Right forelimb (tissue), 1 donor: ENCODE measurements at places on chromosomes 2 and 18.
A peak's percentile ranks its signal among the peaks of the same experiment; 100 is the strongest.

- no peak for DNase-seq
These were observed 96.0 kb downstream of the MTCL1 start for GRCh38 chr18:8801263-8801901.

DNA sequence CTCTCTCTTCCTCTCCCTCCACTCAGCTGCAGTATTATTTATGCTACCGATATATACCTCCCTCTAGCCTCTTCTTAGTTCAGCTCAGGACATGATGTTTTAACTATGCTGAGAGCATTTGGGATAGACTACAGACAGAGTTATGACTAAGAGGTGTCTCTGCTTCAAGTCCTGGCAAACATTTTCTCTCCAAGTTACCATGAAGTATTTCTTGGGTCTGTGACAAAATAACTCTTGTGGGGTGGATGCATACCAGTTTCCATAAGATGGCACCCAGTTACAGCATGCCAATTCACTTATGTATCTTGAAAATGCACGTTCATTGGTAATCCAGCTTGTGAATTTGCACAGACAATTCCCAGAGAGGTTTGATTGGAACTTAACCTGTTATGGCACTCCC, 737.6 kb downstream of the SLC4A3 start:
- DNase-seq: no peak

GRCh38 chr2:43169987-43170386, 56.4 kb downstream of the ZFP36L2 start:
- DNase-seq: no peak

- peak; percentile 79 for DNase-seq
These were observed 1.8 kb upstream of the BCL11A start for GRCh38 chr2:60555066-60555782.
